KG1 (cell line): ENCODE measurements at places on chromosomes 6 and 20.
A peak's percentile ranks its signal among the peaks of the same experiment; 100 is the strongest.

DNA sequence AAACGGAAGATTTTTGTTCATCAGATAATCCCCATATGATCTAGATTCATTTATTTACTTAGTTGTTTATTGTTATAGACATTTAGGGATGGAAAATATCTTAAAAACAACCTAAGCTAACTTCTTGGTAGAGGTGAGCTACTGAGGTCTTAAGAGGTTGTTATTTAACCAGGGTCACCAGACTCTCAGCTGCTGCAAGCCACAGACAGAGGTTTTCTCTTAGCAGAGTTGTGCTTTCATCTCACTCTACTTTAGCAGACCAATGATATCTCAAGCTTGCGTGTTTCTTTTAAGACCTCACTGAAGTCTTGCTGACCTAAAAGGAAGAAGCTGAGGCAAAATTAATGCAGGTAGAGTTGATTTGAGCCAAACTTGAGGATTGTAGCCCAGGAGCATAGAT is 43.6 kb downstream of the NCOA7 start:
- DNase-seq, result peak; percentile 53

GRCh38 chr6:20197251-20197650 is 15.0 kb downstream of the MBOAT1 start:
- DNase-seq, result no peak

DNA sequence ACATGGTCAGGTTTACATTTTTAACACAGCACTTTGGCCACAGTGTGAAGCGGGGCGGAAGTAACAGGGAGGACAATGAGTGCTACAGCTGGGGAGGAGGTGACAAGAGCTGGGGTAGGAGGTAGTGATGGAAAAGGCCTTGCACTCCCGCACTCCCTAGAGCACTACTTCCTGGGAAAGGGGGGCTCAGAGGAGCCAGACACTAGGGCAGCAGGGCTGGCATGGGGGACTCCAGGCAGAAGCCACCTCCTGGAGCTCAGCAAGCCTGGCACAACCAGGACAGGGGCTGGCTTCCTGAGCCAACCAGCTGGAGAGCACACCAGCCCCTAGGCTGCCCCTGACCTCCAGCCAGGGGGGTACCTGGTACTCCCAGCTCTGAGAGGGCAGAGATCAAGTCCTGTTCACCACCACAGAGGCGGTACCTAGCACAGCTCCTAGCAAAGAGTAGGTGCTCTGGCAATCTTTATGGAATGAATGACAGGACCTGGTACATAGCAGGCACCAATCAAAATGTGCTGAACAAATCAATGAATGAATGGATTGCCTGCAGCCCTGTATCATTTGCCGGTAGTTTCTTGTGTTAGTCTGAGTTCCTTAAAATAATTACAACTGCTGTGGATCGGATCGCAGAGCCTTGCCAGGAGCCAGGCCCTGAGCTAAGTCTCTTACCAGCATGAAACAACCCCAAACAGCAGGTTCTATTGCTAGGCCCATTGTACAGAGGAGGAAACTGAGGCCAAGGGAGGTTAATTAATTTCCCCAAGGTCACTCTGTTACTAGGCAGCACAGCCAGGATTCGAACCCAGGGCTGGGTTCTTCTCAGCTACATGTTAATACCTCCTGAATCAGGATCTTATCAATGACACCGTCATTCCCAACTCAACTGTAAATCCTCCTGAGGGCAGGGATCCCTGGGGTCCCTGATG is 15.5 kb downstream of the NOL4L start:
- no peak for DNase-seq

- no peak for DNase-seq
Observed at GRCh38 chr6:104431096-104431495, 428.6 kb downstream of the HACE1 start.

GRCh38 chr6:38172739-38173410 is 353.3 kb downstream of the ZFAND3 start:
- no peak for DNase-seq

DNA sequence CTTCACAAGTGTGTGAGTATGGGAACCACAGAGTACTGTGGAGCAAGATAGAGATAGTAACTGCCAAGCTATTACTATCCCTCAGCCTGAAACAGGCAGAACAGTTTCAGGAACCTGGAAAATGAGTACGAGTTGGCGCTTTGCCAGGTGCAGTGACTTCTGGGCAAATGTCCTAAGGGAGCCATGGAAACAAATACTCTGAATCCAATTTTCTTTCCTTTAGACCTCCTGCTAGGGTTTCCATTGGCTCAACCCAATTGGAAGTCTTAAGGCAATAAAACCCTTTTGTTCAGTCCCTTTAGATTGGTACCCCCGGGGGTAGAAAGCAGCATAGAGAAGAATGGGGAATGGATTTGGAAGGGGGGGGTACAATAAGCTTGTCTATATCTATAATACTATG is 205.0 kb upstream of the EPHA7 start:
- no peak for DNase-seq

DNA sequence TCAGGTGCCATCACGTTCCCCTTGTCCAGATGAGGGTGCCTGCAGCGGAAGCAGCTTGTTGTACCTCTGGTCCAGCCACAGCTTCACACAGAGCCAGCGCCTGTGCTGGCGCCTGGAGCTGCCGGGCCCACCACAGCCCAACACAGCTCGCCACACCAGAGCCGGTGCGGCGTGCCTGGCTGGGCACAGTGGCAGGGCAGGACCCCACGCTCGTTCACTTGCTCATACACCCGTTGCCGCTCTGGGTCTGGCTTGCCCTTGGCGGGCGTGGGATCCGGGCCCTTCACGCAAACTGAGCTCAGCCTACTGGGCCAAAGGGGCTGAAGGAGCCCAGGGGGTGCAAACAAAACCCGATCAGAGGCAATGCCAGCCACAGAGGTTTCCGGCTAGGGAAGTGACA is 492.5 kb upstream of the MANEA start:
- no peak for DNase-seq

DNA sequence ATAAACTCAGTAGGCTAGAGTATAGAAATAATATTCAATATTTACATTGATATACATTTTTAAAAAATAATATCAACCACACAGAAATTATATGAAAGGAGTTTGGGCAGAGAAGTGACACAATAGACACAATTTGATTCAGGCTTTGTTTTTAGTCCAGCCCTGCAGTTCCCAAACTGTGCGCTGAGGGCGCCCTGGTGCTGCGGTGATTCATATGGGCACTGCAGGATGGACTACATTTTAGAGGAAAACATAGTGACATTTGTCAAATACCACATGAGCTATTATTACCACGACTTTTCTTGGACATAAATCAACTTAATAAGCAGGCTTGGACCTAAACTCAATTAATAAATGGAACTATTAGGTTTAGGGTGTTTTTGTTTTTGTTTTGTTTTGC is 364.3 kb upstream of the ID4 start:
- DNase-seq, result no peak

DNA sequence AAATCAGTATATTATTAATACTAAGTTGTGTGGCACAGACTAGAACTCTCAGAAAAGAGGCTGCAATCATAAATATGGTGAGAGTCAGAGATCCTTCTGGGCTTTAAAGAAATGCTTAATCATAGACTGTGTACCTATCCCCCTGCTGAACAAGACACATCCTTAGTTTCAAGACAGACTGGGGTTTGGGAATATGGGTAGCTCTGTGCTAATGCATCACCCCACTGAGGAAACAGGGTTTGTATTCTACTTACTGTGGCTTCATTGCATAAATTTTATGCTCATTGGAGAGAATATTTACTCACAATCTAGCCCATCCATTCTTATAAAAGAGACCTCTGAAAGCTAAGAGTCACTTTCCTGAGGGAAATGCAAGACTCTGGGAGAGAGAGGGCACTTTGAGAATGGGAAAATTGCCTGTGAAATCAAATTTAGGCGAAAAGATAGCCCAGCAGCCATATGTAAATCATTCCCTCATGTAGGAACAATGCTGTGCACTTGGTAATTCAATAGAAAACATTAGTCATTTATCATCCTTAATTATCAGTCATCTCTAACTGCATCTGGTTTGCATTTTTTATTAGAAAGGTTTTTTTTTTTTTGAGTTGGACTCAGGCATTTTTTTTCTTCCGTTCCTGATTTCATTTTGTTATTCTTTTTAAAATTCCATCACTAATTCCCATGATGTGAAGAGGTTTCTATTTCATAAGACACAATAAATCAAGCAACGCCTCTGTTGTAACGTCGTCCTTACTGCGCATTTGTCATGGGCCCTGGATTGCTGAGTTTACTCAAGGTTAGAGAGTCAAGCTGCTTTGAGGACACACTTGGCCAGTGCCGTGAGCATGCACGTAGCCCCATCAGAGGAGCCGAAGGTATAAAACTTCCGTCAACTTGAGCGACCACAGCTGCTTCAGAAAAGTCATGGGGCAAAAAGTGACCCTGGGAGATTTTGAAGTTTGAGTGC is 91.8 kb downstream of the TRMT11 start:
- DNase-seq, result no peak

GRCh38 chr6:148596891-148597455 is 149.9 kb upstream of the UST start:
- DNase-seq, result no peak

DNA sequence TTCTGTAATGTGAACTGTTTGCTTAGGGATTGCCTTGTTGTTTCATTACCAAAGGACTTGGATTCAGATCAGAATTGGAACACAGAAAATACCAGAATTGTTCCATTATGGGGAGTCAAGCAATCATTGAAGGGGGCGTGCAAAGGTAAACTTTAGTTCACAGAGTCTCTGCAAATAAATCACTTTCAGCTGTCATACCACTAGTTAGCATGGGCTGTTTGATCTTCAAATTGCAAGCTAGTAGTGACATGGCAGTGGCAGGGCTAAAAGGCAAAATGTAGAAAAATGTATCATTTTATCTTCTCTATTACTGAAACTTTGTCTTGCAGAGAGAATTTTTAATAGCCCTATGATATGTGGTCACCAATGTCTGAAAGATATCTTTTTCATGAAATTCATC is 483.2 kb upstream of the NRSN1 start:
- no peak for DNase-seq

DNA sequence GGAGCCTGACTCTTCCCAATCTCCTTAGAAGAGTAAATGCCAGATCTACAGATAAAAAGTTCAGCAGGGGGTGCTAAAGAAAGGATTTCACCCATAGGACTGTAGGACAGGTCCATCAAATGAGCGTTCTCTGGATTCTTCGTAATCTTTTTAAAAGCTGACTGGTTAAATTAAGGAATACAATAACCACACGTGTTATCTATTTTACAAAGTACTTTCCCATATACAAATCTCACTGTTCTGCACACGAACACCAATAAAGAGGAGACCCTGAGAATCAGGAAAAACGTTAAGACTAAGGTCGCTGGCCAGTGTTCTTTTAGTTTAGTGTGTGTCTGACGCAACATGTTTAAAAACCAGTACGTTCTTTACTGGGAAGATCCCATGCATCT is 542 bp downstream of the TUBE1 start:
- DNase-seq, result no peak

GRCh38 chr6:45327956-45328522 is at the start of gene RUNX2:
RUNX2 (plus strand) TSS chr6:45328330; CDS start chr6:45328727, 397 bp downstream.
- no peak for DNase-seq

DNA sequence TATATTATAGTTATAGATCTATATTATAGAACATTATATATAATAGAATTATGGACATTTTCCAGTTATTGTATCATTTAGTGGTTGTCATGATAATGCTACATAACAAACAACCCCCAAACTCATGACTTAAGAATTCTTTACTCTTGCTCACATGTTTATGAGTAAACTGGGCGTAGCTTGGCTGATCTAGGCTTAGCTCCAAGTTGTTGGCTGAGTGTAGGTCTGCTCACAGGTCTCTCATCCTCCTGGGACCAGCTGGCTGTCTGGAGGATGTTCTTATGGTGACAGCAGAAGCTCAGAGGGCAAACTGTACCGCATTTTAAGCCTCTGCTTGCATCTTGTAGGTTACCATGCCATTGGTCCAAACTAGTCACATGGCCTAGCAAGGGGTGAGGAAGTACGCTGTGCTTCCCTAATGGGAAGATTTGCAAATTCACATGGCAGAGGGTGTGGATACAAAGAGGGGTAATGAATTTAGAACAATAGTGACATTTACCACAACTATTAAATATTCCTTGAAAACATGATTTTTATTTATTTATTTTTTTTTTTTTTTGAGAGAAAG is 34.2 kb downstream of the ARHGAP40 start:
- no peak for DNase-seq

- no peak for DNase-seq
Observed at GRCh38 chr6:161694995-161695394, 421.1 kb upstream of the AGPAT4 start.

GRCh38 chr6:157265635-157266034 is 57.7 kb downstream of the TMEM242 start:
- DNase-seq, result no peak

DNA sequence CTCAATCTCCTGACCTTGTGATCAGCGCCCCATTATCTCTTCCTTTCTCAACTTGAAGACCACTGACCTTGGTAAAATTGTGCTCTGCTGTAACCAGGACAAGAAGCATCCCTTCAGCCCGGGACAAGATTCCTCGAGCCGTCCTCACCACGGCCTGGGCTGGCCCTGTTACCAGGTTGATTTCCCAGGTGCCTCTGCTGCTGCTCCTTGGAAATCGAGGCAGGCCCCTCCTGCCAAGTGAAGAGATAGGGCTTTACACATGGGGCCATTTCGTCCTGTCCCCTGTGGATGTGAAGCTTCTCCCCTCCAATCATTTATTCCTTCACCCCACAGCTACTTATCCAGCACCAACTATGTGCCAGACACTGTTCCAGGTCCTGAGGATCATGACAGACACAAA is 21.5 kb downstream of the RAB44 start:
- no peak for DNase-seq

- peak; percentile 70 for DNase-seq
Observed at GRCh38 chr20:49713753-49714712, at the start of gene B4GALT5. B4GALT5 (minus strand) TSS chr20:49713878; CDS start chr20:49713690, 188 bp downstream.

GRCh38 chr6:81562169-81562568 is 190.3 kb downstream of the TENT5A start:
- no peak for DNase-seq

- DNase-seq, result no peak
Observed at GRCh38 chr20:312866-313265, 12.5 kb upstream of the SOX12 start.

DNA sequence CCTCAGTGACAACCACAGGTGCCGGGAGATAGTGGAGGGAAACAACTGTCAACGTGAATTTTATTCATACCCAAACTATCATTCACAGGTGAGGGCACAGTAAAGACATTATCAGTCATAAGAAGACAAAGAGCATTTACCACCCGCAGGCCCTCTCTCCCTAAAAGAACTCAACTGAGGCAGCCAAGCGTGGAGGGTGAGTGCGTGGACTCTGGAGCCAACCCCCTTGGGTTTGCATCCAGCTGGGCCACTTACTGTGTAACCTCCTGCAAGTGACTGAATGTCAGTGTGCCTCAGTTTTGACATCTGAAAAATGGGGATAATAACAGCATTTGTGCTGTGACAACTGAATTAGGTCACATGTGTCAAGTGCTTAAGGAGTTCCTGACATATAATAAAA is 70.6 kb upstream of the KCNK16 start:
- no peak for DNase-seq

- DNase-seq, result no peak
Observed at GRCh38 chr20:36084897-36085613, 69.5 kb upstream of the EPB41L1 start.

DNA sequence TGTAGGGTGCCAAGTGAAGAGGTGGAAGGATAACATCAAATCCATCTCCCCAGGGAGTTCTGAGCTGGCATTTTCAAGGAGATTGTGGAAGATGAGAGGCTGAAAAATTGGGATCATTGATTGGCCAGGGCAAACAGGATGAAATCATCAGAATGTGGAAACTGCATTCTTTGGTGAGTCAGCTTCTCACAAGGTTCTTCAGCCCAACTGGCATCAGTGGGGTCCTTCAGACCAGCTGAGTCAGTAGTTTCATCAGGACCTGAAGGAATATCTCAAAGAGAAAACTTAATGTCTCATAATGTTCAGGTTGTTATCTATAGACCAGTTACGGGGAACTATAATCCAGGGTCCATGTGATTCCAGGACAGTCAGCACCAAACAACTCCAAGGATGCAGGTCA is 195.8 kb downstream of the HAO1 start:
- no peak for DNase-seq
